ENCODE measurements at places on chromosomes 4 and X.

- DNase-seq: no peak
These were observed 1077.3 kb upstream of the ADGRL3 start for GRCh38 chr4:60122820-60123219.

GRCh38 chr4:168321006-168321405, 2.5 kb upstream of the DDX60 start:
- no peak for DNase-seq

DNA sequence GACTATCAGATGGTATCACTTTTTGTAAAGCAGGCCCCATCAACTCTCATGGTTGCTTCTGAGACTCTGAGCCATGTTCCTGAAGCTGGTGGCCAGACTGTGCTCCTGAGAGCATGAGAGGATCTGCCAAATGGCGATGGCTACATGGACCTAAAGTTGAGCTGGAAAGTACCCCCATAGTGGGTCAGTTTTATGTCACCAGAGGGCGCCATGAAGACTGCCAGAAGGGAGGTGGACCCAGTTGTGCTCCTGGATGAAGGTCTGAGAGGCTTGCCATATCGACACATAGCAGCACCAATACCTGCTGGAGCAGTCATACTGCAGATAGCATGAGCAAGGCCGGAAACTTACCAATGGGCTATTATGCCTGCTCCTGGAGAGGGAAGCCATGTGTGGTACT, 105.7 kb downstream of the SLITRK2 start:
- no peak for DNase-seq

DNA sequence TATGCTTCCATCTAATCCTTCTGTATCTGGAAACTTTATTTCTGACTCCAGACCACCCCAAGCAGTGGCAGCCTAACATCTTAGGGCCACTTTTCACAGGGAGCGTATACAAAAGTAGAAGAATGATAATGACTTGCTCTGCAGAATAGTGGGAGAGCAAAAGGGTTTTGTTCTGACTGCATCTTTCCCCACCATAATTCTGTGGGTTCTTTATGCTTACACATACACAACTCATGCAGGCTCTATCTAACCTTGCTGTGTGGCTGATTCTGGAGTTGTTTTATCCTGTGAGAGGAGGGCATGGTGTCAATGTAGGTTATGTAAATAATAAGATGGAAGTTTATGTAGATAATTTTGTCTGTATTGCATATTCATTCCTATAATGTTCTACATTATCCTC, 42.4 kb upstream of the NDNF start:
- no peak for DNase-seq

- no peak for DNase-seq
These were observed 11.4 kb upstream of the SLC39A8 start for GRCh38 chr4:102356562-102357202.

- DNase-seq: no peak
These were observed 133.4 kb upstream of the TTC29 start for GRCh38 chr4:147078875-147079658.

DNA sequence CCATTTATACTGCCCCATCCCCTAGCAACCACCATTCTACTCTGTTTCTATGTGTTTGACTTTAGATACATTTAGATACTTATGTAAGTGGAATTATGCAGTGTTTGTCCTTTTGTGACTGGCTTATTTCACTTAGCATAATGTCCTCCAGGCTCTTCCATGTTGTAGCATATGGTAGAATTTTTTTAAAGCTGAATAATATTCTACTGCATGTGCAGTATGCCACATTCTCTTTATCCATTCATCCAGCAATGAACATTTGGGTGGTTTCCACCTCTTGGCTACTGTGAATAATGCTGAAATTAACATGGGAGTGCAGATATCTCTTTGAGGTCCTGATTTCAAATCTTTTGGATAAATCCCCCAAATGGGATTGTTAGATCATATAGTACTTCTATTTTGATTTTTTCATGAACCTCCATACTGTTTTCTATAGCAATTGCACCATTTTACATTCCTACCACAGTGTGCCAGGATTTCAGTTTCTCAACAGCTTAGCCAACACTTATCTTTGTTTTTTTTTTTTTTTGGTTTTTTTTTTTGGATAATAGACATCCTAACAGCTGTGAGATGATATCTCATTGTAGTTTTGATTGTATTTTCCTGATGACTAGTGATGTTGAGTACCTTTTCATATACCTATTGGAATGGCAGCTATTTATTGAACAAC, 105.9 kb upstream of the LNX1 start:
- no peak for DNase-seq

- no peak for DNase-seq
These were observed 34.8 kb downstream of the CT47B1 start for GRCh38 chrX:120840827-120841226.

DNA sequence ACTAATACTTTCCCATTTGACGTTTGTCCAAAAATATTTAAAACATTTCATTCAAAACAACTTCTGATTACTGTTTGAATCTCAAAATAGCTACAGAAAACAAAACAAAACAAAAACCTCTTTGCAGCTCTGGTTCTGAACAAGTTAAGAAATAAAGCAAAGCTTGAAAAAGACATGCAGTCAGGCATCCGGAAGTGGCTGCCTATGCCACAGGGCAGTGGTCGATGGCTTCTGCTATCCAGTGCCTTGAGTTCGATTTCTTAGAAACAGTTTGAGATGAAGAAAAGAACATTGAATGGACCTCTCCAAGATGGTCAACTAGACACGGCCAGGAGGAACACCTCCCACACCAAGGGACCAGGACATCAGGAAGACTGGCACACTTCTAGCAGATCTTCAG, 125.3 kb downstream of the SCFD2 start:
- DNase-seq: no peak

- no peak for DNase-seq
These were observed 13.1 kb downstream of the TAB3 start for GRCh38 chrX:30875957-30876356.

- no peak for DNase-seq
These were observed 23.6 kb upstream of the SPON2 start for GRCh38 chr4:1195891-1196401.

DNA sequence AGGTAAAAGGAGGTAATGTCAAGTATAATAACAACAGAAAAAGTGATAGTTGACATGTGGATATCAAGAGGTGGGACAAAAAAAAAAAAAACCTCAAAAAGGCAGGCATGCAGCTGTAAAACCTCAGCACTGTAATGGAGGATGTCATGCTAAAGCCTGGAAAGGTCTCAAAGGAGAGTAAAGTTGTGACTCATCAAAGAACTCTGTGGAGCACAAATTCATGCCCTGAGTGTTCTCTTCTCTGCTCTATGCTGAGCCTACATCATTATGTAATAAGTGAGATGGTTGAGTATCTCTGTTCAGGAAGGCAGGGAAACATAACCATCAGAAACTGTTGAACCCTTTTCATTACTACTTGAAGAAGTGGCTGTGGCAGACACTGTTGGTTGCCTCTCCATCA, 597.8 kb downstream of the BCOR start:
- DNase-seq: no peak

DNA sequence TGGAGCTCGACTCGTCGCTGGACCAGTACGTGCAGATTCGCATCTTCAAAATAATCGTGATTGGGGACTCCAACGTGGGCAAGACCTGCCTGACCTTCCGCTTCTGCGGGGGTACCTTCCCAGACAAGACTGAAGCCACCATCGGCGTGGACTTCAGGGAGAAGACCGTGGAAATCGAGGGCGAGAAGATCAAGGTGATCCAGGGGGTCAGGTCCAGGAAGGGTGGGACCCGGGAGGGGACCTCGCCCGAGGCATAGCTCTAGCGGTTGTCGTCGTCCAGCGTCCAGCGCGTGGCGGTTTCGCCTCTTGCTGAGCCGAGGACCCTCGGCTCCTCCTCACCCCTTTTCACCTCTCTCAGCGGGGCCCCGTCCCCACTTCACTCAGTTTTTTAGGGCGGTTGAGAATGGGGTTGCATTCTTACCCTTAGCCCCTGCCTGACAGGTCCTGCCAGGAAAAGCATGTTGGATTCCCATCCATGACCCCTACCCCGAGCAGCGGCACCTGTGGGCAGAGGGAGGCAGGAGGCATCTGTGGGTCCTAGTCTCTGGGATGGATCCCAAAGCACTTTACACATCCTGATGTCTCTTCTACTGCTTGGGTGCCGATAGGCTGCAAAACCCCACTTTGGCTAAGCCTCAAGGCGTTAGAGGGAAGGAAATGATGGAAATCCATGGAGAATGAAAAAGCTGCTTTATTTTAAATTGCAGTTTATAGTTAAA, 524 bp downstream of the RAB33A start:
- no peak for DNase-seq

- no peak for DNase-seq
These were observed 8.7 kb downstream of the RXFP1 start for GRCh38 chr4:158530381-158530780.

DNA sequence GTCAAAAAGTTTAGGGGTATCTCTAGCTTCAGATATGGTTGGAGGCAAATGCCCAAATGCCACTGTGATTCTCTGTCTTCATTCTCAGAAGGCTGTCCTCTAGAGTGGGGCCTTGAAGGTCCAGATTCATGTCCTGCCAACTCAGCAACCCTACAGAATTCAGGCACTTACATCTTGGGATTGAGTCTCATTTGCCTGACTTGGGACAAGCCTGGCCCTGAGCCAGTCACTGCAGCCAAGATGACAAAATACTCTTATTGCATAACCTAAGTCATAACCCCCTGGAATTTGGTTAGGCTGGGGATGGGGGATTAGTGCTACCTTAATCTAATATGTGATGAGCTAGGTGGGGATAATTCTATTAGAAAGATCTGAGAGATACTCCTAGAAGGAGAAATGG, 100.5 kb downstream of the AREG start:
- DNase-seq: no peak

DNA sequence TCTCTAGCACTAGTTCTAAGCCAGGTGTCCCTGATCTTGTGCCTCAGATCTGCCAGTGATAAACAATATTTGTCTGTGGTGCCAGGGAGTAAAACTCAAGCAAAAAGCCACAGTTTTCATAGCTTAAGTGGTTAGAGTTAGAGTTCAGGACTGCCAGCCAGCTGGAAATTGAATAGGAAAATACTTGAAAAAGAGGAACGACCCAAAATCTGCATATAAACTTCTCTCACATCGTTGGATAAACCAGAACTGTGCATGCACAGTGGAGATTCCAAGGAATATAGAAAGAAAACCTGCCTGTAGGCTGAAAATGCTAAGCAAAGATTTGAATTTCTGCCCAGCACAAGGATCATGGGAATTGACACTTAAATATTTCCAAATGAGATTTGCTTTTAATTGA, 35.0 kb upstream of the GNPDA2 start:
- no peak for DNase-seq

GRCh38 chr4:139501927-139502899, 48.3 kb downstream of the RAB33B start:
- DNase-seq: no peak

DNA sequence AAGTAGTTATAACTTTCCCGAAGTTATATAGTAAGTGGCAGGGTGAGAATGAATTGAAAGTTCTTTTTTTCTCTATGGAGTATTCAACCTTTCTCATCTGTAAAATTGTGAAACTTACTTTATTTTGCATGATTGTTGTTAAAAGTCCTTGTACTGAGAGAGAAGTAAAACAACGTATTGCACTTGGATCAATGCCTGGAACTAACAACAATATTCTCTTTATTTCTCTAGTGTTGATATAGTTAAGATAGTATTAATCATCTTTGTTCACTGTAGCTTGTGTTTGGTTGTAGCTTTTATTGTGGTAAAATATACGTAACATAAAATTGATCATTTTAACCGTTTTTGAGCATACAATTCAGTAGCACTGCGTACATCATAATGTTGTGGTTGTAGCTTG, 48.7 kb downstream of the STIM2 start:
- no peak for DNase-seq

DNA sequence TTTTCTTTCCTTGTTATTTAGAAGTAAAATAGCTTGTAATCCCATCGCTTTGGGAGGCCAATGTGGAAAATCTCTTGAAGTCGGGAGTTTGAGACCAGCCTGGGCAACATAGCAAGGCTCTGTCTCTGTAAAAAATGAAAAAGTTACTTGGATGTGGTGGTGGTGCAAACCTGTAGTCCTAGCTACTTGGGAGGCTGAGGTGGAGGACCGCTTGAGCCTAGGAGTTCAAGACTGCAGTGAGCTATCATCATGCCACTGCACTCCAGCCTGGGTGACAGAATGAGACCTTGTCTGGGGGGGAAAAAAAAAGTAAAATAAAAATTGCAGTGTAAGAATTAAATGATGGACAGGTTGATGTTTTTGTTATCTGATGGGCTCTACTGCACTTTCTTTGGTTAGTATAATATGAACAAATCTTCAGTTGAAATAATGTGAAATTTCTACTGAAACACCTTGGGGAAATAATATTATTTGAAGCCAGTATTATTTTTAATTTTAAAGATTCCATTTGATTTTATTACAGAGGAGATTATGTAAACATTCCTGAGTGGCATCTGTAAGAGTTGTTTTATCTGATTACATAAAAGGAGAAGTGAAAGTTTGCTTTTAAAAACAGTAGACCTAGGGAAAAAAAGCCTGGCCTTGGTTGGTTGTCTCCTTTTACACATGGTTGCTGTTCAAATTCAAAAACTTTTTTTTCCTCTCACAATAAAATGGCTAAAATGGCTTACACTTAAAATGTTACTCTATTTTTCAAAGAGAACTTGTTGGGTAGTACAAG, 10.5 kb upstream of the NDUFC1 start:
- no peak for DNase-seq

DNA sequence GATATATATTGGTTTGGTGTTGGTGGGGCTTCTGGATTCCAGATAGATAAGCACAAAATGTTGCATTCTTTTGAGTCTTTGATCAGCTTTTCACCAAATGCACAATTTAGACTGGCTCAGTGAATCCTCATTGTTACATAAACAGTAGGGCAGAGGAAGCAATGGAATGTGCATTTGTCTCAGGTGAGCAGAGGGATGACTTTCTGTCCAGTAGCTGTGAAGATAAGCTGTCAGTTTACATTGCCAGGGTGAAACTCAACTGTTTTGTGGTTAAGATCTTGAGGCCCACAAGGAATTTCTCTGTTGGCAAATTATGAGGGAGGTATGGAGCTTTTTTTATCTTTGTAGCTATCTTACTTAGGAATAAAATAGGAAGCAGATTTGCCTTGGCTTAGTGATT, 168.0 kb downstream of the GALNTL6 start:
- no peak for DNase-seq

- DNase-seq: no peak
These were observed 236.9 kb upstream of the PRKX start for GRCh38 chrX:3950373-3950772.

DNA sequence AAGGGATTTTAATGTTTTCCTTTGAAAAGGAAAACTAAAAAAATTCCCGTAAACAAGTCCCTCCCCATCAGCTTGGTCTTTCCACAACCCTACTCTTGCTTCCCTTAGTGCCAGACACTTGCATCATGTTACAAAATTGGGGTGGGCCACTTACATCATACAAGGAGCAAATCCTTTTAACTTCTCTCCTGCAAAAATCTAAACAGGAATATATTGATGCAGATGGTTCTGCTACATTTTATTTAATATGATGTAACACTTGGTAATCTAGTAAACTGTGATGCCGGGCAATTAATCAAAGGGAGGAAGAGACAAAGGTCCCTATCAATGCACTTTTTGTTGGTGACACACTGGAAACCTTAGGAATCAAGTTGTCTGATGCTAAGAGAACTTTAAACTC, 125.3 kb downstream of the UBE2K start:
- no peak for DNase-seq

- DNase-seq: no peak
These were observed 10.5 kb downstream of the SLC34A2 start for GRCh38 chr4:25666031-25666630.

Measured in GDM1 (cell line).